Activated effector memory CD4-positive, alpha-beta T cell treated with Interleukin-2 at 50 U/mL for 16 hours (primary cell): ENCODE measurements at places on chromosomes 1 and 21.

GRCh38 chr1:201454608-201455007 lies 14.4 kb downstream of the PHLDA3 start:
- no peak for DNase-seq

GRCh38 chr1:232596666-232597303 lies 33.1 kb downstream of the SIPA1L2 start:
- DNase-seq: no peak

- no peak for DNase-seq
These were observed 10.7 kb downstream of the MR1 start for GRCh38 chr1:181044449-181044966.

- DNase-seq: no peak
These were observed 46.8 kb downstream of the CHD5 start for GRCh38 chr1:6133146-6133895.

GRCh38 chr1:100268202-100268601 lies 2.2 kb downstream of the RTCA start:
- DNase-seq: no peak

DNA sequence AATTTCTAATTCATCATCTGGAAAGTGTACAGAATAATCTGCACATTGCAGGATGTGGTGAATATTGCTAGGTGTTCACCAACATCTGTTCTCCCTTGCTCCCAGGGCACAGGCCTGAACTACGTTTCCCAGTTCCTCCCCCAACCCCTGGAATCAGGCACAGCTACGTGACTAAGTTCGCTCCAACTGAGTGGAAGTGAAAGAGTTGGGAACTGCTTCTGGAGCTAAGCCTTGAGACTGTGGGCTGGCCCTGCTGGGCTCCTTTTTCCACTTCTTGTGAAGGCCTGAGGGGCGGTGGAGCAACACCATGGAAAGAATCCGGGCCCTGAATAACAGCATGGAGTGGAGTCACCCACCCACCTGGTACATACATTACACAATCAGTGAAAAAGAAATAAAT lies 534.6 kb downstream of the SMYD3 start:
- DNase-seq: no peak

- no peak for DNase-seq
These were observed 52.4 kb downstream of the CDC42BPA start for GRCh38 chr1:227265891-227266290.

- DNase-seq: no peak
These were observed 27.7 kb downstream of the UCHL5 start for GRCh38 chr1:193031431-193031830.

GRCh38 chr1:36095760-36096405 lies 7.2 kb downstream of the ADPRS start:
- DNase-seq: no peak

DNA sequence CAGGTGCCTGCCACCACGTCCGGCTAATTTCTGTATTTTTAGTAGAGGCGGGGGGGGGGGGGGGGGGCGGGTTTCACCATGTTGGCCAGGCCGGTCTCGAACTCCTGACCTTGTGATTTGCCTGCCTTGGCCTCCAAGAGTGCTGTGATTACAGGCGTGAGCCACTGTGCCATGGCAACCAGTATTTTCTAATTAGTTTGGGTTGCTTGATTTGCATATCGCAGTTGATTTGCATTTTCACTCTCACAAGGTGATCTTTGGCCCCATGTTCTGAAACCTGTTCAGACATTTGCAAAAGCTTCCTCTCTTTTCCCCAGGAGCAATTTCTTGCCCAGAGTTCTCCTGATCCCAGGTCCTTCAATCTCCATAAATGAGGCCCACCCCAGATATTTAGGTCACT lies 1.7 kb downstream of the TOR3A start:
- no peak for DNase-seq

- no peak for DNase-seq
These were observed 996.7 kb upstream of the ADGRL4 start for GRCh38 chr1:80003250-80003649.

DNA sequence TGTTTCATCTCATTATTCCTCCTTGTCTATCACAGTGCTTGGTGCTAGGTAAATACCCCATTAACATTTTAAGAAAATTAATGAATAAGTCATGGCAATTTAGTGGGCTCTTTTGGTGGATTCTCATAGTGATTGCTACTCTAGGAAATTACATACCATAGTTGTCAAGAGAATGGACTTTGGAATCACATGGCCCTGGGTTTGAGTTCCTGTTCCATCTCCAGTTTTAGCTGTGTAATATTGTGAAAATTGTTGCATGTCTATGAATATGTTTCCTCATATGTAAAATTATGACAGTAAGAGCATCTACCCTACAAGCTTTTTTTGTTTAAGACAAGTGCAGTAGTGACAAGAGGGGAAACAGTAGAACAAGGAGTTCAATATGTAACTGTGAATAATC lies 20.7 kb downstream of the WDTC1 start:
- DNase-seq: no peak

DNA sequence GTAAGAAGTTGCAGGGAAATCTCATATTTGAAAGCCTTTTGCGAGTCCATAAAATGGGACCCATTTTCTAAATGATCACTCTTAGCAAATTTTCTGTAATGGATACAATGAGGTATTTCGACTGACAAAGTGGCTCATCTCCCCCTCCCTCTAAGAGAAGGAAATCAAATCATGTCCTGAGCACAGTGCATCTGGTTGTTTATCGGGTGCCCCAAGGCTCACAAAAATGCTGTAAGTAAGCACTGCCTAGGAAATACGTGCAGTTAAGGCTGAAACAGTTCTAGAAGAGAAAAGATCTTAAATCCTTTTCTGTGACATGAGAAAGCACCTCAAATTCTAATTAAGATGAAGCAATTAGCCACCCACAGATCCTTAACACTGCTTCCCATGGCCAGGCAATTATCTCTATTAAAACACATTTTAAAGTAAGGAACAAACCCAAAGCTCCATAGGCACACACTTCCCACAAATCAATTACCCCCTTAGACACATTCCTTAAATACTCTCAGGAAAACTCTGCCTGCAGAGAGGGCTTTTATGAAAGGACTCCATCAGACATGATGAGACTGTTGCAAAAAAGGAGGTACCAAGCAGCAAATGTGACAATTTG lies 216.3 kb downstream of the KCNH1 start:
- no peak for DNase-seq

GRCh38 chr21:43274946-43275310 lies 106.1 kb downstream of the CRYAA start:
- no peak for DNase-seq

- DNase-seq: no peak
These were observed 356.4 kb upstream of the PKN2 start for GRCh38 chr1:88327391-88328267.

- DNase-seq: no peak
These were observed 75.4 kb downstream of the CEP170 start for GRCh38 chr1:243179720-243180119.

DNA sequence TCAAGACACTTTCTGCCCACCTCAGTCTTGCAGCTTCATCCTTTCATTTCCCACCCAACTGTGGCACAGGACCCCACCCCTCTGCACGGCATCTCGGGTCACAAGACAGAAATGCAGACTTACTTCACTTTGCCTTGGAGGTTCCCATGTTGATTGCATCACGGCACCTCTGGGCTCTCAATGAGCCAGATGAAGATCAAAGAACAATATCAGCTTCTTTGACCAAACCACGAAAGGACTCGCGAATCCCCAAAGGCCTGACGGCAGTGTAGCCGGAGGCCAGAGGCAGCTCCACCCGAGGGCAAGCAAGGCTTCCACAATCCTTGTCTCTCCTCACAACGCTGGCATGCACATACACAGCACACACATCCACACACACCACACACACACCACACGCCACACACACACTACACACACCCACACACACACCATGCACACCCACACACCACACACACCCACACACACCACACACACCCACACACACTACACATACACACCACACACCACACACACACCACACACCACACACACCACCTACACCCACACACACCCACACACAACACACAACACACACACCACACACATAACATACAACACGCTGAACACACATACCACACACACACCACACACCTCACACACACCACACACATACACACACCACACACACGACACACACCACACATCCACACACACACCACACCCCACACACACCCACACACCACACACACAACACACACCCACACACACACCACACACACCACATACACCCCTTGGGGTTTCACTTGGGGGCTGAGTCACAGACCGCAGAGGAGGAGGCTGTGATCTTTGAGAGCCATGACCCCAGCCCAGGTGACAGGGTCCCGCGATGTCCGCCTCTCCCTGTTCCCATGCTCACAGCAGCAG lies 35.8 kb downstream of the UBASH3A start:
- no peak for DNase-seq
